Glomerular endothelial cell (primary cell): ENCODE measurements at places on chromosomes 13 and 19.
A peak's percentile ranks its signal among the peaks of the same experiment; 100 is the strongest.

- DNase-seq = no peak
Measured at GRCh38 chr13:97306106-97306505, 84.0 kb downstream of the MBNL2 start.

- no peak for DNase-seq
Measured at GRCh38 chr19:17244618-17245534, 843 bp downstream of the NR2F6 start.

DNA sequence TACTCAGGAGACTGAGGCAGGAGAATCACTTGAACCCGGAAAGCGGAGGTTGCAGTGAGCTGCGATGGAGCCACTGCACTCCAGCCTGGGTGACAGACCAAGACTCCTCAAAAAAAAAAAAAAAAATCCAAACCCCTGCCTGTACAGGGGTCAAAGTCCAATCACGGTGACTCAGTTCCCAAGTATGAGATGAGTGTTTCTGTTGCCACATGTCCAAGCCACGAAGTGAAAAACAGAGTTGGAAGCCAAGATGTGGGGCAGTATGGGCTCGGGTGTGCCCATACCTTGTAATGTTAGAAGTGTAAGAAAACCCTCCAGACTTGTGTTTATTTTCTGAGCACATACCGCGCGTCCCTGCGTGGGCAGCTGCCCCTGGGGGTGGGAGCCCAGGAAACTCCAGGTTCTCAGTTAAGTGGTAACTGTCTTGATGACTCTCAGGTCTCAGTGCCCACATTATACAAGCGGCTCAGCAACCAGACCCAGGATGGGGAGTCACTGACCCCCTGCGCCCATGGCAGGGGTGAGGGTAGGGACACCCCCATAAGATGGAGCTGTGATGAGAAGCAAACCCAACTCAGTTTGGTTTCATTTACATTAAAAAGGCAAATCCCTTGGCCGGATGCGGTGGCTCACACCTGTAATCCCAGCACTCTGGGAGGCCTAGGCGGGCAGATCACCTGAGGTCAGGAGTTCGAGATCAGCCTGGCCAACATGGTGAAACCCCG is 1.2 kb upstream of the GPX4 start:
- peak; percentile 82 for DNase-seq

GRCh38 chr13:65856431-65856830 is 1373.7 kb downstream of the PCDH9 start:
- DNase-seq = no peak

DNA sequence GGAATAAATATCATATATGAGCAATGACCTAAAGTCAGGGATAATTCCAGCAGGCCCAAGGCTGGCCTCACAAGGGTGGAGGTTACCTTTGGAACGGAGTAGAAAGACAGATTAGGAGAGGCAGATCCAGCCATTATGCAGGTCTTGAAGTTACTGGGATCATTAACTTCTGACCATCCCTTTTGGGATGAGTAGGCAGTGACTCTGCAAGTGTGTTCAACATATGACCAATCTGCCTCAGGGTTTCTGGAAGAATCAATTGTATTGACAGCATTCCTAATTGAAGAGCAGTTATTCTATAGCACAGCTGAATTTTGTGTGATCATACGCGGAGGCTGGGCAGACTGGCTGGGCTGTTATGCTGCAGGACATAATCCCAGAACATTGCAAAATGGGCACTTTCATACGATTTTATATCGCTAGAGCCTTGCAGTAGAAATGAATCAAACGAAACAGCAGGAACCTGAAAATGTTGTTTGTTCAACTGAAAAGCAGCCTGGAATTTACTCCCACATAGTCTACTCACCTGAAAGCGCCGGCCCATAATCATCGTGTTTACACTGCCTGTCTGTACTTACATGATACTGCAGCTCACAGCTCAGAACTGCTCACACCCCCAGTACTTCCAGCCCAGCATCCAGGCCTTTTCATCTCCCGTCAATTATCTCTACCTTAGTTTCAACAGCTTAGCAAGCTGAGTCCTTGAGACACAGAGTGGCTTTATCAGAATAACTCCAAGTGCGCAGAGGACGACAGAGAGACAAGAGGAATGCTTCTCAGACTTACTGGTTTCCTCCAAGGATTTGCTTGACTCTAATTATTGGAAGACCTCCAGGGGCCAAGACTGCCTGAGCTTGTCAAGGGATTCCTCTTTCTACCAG is 556.1 kb downstream of the EFNB2 start:
- DNase-seq = no peak

DNA sequence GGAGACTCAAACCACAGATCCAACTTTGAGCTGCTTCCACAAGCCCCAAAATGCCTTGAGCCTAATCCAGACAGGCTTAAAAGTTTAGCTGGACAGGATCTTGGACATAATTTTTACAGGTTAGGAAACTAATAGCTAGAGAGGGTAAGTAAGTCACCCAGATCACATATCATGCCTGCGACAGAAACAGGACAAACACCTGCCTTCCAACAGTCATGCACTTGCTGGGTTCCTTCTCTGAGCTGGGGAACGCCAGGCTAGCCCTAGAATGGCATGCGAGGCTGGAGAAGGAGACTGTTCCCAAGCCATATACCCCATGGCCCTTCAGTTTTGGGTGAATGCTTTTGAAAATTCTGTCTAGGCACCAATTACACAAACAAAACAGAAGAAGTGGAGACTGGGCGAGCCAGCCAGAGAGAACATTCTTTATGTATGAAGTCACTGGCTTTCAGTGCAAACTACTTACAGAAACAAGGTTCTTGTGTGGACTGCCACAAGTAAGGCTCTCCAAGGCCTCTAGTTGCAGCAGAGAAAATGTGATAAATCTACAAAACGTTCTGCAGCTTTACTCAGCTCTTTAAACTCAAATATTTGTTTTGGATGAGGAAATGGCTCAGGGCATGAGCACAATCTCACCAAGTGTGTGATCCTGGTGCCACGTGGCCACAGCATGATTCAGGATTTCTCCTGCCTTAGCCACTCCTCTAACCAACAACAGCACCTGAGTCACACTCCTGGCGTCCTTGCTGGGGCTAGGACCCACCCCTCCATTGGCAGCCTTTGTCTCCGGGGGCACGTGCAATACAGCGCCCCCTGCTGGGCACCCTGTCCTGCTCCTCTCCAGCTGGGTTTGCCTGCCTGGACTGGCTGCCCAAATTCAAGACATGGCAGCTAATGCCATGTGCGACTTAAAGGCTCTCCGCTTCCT is 73.4 kb upstream of the UBL3 start:
- peak; percentile 55 for DNase-seq

- DNase-seq = no peak
Measured at GRCh38 chr13:113207890-113208420, 514 bp downstream of the PCID2 start.

DNA sequence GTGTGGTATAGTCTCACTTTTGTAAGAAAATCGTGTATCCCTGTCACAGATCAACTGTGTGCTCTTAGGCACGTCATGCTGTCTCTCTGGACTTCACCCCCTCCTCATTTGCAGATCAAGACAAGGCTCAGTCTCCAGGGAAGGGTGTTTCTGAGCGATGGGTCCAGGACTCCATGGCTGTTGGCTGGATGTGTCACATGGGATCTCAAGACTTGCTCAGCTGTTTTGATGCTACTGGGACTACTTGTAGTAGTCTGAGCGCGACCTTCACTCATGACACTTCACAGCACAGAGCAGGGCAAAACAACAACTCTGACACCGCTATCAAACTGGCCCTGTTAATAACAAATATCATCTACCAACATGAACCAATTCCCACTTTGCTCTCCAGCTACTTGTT is 36.2 kb downstream of the SMAD9 start:
- no peak for DNase-seq
